CD4-positive, alpha-beta T cell treated with Interleukin-15 for 1 hour (primary cell): ENCODE measurements at places on chromosomes 11 and 22.

DNA sequence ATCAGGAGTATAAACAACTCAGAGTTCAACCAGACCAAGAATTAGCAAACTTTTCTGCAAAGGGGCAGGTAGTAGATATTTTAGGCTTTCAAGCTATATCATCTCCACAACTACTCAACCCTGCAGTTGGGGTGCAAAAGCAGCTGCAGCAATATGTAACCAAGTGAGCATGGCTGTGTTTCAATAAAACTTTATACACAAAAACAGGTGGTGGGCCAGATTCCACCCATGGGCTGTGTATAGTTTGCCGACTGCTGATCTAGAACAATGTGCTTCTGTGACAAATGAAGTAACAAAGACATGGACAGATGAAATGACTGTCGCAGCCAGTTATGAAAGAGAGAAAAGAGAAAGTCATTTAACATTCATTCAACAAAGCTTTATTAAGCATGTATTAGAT, 77.1 kb upstream of the DRD2 start:
- DNase-seq, result no peak

GRCh38 chr22:35642305-35642741, 5.9 kb upstream of the APOL6 start:
- DNase-seq, result no peak

DNA sequence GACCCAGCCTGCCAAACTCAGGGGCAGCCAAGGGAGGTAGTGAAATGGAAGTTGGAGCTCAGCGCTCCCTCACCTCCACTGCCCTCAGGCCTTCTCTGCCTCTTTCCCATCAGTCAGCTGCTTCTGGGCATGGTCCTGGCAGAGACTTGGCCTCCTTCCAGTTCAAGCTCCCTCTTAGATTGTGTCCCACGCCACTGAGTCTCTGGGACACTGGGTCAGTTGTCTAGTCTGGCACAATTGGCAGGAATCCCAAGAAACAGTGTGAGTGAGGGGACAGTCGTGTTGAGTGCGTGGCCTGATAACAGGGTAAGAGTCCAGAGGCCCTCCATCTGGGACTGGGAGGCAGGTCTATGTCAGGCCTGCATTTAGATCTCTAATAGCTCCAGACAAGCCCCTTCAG, 7.1 kb upstream of the SLC35E4 start:
- DNase-seq, result no peak

- DNase-seq, result no peak
Measured at GRCh38 chr11:21072558-21072957, 403.2 kb downstream of the NELL1 start.

GRCh38 chr11:42770444-42771065, 541.2 kb upstream of the API5 start:
- no peak for DNase-seq

GRCh38 chr11:46290598-46291309, 13.3 kb downstream of the CREB3L1 start:
- DNase-seq, result no peak

- DNase-seq, result no peak
Measured at GRCh38 chr11:71223081-71223405, 29.3 kb downstream of the SHANK2 start.

- no peak for DNase-seq
Measured at GRCh38 chr11:132650969-132651720, 881.2 kb downstream of the OPCML start.

- no peak for DNase-seq
Measured at GRCh38 chr22:17847360-17848078, 73.2 kb upstream of the BID start.
